ENCODE measurements at places on chromosomes 2 and 18.

GRCh38 chr2:18208956-18209355 is 330.5 kb downstream of the KCNS3 start:
- DNase-seq, result no peak

DNA sequence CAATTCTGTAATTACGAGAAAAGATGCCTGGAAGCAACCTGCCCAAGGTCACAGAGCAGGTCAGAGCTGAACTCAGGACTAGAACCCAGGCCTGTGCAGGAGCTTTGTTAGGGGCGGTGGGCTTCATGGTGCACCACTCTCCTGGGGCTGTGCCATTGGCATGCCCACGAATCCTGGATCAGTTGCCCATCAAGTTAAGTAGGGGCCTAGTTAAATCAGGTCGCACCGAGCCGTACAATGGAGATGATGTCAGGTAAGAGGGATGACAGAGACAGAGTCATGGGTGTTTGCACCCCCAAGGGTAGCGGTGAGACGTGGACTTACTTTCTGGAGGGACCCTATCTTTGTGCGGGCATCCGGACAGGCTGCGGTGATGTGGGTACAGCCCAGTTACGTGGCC is 172.6 kb upstream of the PXDN start:
- DNase-seq, result no peak

DNA sequence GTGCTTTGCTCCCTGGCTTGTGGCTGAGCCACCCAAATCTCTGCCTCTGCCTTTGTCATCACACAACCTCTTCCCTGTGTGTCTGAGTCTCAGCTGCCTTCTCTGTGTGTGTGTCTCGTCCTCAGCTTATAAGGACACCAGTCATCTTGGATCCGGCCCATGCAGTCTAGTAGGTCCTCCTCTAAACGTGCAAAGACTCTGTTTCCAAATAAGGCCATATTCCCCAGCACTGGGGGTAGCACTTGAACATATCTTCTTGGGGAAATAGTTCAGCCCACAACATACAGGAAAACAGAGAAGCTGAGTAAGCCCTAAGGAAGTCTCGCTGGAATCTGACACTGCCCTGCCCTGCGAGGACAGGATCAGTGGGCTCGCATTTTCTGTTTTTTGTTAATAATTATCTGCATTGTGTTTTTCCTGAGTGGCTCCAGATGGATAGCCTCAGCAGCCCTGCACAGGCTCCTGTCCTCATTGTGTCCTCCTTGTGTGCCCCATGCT is 42.1 kb downstream of the MTCL1 start:
- DNase-seq, result no peak

DNA sequence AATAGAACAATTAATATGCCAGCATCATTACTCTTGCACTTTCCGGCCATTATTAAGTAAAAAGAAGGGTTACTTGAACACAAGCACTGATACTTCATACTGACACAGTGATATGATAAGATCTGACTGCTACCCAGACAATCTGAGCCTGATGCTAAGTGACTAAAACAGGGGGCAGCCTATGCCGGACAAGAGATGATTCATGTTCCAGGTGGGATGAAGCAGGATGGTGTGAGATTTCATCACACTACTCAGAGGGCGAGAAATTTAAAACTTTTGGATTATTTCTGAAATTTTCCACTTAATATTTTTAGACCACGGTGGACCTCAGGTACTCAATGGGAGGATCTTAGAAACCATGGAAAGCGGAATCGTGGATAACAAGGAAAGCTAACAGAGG is 61.7 kb downstream of the LIPG start:
- DNase-seq, result no peak

GRCh38 chr18:69958422-69958821 is 10.7 kb upstream of the CD226 start:
- no peak for DNase-seq

- no peak for DNase-seq
Observed at GRCh38 chr2:48287976-48288375, 242.0 kb upstream of the STON1 start.

GRCh38 chr2:61114147-61114546 is 47.8 kb upstream of the C2orf74 start:
- no peak for DNase-seq

DNA sequence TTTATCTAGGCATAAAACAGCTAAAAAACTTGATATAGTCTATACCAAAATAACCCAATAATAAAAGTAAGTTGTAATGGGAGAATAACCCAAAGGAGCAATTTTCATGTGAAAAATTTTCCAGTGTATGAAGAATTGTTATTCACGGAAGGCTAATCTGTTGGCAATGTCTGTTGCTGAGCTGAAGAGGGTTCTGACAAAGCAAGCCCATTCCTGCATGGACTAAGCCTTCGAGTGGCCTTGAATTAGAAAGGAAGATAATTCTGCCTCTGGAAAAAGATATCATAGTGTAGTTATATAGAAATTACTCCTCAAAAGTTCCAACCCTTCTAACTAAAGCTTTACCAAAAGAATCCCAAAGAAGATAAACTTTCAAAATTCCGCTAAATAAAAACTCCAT is 101.5 kb downstream of the MAP2 start:
- no peak for DNase-seq

GRCh38 chr18:38033282-38033681 is 467.7 kb upstream of the CELF4 start:
- no peak for DNase-seq

DNA sequence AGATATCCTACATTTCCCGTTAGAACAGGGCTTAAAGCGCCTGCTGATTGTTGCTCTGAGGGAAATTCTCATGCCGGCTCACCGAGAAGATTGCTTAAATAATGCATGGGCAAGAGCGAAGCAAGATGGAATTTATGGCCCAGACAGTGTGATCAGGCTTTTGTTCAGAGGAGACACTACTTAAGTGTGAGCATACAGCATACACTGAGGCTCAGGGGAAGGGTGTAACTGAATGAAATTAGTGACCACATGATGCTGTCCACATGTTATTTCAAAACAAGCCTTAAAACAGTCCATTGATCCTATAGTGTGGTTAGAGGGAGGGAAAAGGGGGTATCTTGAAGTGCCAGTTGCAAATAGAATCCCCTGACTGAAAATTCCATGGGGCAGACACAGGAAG is 125.5 kb downstream of the RAPGEF4 start:
- no peak for DNase-seq

GRCh38 chr2:147520817-147521216 is 324.0 kb upstream of the ACVR2A start:
- DNase-seq, result no peak

DNA sequence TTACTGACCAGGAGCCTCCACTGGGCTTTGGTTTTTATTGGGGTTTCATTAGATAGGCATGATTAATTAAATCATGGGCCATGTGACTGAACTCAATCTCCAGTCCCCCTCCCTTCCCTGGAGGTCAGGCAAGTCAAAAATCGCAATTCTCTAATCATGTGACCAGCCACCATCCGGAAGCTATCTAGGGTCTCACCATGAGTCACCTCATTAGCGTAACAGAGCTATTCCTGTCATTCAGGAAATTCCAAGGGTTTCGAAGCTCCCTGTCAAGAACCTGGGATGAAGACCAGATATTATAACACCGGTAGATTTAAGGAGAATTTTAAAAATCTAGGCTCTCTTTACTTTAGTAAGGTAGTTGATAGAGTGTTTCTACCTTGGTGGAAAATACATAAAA is 180.3 kb upstream of the TCF4 start:
- no peak for DNase-seq

GRCh38 chr2:7730449-7730848 is 813.2 kb downstream of the RNF144A start:
- DNase-seq, result no peak

DNA sequence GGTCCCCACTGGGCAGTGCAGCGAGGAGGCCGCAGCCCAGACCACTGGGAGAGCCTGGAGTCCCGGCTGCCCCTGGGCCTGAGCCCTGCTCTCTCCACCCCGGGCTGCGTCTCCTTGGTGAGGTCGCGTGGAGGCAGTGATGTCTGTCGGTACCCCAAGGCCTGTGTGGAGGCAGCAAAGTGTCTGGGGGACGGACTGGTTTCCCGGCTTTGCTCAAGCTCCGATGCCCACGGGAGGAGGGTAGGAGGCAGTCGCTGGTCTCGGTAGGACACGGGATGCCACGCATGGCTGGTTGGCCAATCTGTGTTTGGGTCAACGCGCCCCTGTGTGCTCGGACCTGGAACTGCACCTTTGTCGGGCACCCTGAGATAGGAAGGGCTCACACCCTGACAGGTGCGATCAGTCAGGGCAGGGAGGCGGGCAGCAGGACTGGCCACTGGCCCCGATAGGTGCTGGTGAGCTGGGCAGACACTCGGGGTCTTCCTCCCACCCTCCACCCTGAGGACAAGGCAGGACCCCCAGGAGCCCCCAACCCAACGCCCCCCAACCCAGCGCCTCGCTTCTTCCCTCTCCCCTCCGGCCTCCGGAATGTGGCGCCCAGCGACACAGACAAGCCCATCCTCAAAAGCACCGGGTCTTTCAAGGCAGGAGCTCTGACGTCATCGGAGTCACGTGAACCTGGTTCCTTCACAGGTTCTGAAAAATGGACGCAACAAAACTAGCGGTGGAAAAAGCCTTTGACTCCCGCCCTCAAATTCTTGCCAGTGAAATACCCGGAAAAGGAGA is 288.6 kb downstream of the NDUFA10 start:
- DNase-seq, result no peak

GRCh38 chr2:28424799-28425463 is 32.3 kb downstream of the FOSL2 start:
- DNase-seq, result no peak

GRCh38 chr18:37242826-37243560 is 322.6 kb downstream of the CELF4 start:
- DNase-seq, result no peak

- DNase-seq, result no peak
Observed at GRCh38 chr2:236661061-236661761, 91.6 kb downstream of the ACKR3 start.

GRCh38 chr2:71694501-71695234 is 241.3 kb downstream of the DYSF start:
- DNase-seq, result no peak

- DNase-seq, result no peak
Observed at GRCh38 chr2:112622528-112622849, 23.2 kb upstream of the SLC20A1 start.

- no peak for DNase-seq
Observed at GRCh38 chr2:198883604-198884003, 574.1 kb downstream of the SATB2 start.

DNA sequence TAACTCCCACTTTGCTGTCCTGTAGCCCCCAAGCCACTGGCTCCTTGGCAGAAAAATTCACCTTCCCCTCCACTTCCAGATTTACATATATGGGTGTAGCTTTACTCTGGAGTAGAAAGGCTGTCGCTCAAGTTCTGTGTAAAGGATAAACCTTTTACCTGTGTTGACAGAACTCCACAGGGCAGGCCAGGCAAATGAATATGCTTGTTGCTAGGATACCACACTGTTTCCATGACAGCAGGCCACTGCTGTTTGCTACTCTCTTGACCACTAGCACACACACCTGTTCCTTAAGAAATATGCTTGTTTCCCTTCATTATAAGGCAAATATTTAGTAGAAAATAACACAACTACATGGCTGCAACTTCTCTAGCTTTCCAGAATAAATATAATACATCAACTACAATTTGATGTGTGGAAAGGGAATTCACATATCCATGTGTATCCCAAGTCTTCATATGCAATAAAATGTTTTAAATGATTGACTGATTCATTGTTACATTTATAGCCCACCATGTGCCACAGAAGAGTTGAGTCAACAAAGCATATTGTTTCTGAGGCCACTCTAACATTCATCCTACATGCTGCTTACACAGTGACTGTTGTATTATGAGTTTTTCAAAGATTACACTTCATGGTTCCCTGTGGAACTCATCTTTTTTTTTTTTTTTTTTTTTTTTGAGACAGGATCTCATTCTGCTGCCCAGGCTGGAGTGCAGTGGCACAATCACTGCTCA is 56.2 kb upstream of the ROCK1 start:
- DNase-seq, result no peak

GRCh38 chr2:46495231-46496030 is 16.1 kb downstream of the TMEM247 start:
- no peak for DNase-seq

- no peak for DNase-seq
Observed at GRCh38 chr2:48129293-48129950, 223.1 kb upstream of the FBXO11 start.

- DNase-seq, result no peak
Observed at GRCh38 chr2:11389551-11390398, 45.3 kb upstream of the ROCK2 start.

- DNase-seq, result no peak
Observed at GRCh38 chr2:238100821-238101771, 956 bp downstream of the ESPNL start.

DNA sequence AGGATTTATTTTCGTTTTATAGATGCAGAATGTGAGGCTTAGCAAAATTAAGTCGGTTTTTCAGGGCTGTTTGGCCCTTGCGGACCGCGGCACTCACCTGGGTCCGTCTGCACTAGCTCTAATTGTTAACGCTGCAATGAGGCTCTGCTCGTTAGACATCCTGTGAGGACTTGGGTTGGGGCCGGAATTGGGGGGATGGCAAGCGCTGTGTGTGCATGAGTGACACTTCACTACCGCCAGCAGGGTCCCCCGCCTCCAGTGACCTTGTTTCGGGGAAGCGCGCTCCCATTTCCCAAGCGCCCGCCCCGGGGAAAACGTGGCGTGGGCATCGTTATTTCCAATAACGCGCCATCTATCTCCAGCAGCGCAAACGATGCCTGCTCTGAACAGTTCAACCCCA is 54.2 kb downstream of the KCNG2 start:
- DNase-seq, result no peak

- DNase-seq, result no peak
Observed at GRCh38 chr2:26807788-26808460, 22.1 kb downstream of the CENPA start.

- no peak for DNase-seq
Observed at GRCh38 chr2:65901756-65902155, 469.4 kb upstream of the SPRED2 start.

DNA sequence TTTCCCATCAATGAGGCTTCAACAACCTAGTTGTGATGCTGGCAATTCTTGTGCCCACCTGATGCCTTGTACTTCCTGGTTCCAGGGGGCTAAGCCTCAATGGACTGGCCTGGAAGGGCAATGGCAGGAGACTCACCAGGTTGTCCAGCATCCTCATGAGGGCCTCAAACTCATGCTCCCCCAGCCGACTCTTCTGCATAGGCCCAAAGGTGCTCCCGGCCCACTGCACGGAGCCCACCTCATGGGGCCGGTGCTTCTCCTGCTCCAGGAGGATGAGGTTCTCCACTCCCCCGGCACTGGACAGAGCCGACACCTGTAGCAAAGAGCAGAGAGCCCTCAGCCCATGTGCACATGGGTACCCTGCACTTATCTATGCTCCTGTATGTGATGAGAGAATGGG is 84.5 kb downstream of the ADD2 start:
- DNase-seq, result no peak

DNA sequence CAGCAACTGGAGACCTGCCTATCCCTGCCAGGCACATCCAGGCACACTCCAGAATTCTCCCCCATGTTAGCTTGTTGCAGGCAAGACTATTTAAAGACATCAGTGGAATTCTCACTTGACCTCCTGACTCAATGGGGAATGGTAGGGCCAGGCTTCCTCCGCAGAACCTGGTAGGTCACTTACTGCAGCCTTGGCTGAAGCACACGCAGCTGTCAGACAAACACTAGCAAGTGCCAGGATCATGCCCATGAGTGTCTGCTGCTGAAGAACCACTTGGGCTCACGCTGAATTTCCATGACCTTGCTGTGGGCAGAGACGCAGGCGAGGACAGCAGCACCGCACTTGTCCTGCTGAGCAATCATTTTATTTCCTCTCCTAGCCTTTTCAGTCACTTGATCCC is 3.2 kb downstream of the LRRC30 start:
- no peak for DNase-seq
